ENCODE measurements at places on chromosomes 5 and 9. TPM values are rescaled to one million over a fixed set of nuclear protein-coding genes. Genes with fewer than 3 reads are reported as not detected.

DNA sequence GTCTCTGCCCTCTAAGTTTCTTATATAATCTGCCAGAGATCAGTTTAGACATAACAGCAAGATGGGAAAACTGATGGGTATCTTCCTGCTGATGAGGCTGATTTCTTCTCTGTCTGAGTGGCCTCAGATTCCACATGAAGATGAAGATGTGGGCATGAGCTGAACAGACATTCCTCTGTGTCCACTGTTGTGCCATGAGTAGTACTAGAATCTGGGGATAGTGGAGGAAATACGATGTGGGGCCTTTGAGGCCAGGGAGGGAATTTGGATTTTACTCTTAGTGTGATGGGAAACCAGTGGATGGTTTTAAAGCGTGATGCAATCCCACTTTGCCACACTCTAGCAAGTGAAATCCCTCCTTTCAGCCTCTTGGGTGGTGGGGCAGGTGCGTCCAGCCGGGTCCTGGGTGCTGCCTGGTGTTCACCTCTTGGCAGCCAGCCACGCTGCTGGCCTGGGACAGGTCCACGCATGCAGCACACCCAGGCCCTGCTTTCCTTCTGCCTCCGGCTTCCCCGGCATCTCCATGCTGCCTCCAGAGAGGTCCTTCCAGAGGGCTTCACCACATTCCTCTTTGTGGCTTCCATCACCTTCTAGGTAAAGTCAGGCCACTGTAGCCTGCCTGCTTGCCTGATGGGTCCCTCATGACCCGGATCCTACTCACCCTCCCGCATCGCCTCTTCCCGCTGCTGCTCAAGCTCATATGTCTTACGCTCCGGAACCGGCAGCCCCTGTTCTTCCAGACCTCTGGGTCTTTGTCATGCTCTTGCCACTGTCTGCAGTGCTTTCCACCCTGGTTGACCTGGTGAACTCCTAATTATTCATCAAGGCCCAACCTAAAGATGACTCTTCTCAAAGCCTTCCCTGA, 28.1 kb upstream of the SH3PXD2B start:
- no peak for DNase-seq

- DNase-seq, result no peak
Measured at GRCh38 chr9:19699756-19700155, 89.1 kb downstream of the SLC24A2 start.

- DNase-seq, result no peak
Measured at GRCh38 chr5:174030286-174030685, 15.2 kb upstream of the NSG2 start.

DNA sequence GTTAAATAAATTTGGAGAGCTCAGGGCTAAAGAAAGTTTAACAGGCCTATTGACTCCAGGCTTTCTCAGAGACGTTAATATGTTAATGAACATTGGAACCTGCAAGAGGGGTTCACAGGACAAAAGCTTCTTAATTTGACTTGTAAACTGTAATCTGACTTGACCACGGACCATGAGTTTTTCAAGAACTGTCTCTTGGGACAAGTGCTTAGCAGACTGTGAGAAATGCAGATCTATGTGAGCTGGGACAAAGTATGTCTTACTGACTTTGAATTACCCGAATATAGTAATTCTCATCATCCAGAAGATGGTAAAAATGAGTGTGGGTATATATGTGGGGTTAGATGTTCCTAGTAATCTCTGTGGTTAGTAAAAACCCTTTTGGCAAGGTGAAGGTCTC, 186.6 kb downstream of the ATP10B start:
- DNase-seq, result no peak

DNA sequence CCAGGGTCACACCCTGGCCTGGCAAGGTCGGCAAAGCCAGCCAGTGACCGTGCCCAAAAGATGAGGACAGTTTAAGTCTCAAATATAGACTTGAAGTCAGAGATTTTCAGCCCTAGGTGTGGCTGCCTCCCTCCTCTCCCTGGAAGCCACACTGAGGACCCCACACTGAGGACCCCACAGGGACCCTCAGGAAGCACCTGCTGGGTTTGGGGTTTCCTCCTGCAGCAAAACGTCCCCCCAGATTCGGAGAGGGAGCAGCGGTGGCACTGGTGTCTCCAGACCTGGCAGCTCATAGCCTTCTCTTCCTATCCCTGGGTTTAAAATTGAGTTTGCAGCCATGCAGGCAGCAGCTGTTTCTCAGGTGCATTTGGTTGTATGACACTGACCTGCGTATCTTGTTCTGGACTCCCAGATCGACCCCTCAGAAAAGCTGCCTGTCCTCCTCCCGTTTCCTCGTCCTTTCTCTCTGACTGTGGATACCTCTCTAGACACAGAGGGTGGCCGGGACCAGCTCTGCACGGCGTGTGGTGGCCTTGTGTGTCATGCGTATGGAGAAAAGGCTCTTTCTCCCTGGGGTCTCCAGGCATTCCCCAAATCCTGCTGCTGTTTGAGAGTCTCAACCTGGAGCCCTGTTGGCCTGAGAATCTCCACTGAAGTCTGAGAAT, 36.6 kb downstream of the MRPL36 start:
- no peak for DNase-seq

- no peak for DNase-seq
Measured at GRCh38 chr5:54093861-54094260, 216.5 kb downstream of the ARL15 start.

- DNase-seq, result peak; percentile 52
Measured at GRCh38 chr9:95268681-95269080, 48.8 kb downstream of the FANCC start.

GRCh38 chr5:57696825-57697570, 214.4 kb upstream of the ACTBL2 start:
- no peak for DNase-seq

DNA sequence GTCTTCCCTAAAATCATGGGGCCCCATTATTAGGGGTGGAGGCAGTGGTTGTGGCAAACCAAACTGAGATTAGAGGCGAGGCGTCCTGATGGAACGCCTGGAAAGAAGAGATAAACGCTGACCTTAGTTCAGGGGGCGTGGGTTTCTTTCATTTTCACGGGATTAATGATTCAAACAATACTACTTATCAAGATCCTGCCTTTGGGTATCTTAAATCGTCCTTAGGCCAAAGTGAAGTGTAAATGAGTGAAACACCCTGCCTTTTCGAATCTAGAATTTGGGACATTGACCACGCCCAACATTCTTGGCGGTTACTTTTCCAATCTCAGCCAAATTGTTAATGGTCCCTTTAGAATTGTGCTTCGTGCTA, 1.0 kb upstream of the UBTD2 start:
- DNase-seq, result no peak

DNA sequence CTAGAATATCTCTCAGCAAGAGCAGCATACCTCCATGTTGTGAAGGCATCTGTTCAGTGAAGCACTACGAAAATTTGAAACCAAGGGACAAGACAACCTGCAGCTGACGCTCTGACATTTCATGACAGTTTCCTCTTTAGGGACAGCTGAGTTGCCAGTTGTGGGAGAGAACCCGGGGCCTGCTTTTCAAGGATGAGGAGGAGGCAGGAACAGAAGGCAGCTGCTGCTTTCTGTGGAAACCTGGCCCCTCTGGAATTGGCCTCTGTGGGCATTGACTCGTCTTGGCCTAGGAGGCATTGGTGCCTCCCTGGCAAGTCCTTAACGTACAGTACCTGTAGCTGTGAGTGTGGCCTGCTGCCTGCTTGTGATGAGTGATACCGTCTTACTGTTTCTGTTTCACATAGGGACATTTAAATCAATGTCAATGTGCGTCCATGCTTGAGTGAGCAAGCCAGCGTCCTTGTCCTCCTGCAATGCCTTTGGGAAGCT, 21.6 kb downstream of the SLC46A2 start:
- DNase-seq, result no peak

DNA sequence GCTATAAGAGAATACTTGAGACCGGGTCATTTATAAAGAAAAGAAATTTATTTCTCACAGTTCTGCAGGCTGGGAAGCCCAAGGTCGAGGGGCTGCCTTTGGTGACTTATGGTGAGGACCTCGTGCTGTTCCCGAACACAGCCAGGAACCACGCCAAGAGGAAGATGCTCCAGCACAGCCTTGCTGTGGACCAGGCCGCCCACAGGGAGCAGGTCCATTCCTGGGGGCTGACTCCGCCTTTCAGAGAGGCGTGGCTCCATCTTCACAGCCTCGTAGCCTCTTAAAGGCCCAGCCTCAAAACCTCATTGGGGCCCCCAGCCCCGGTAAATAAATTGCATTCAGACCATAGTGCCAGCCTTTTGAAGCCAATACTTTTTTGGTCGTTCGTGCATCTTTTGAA, 93.5 kb upstream of the CACNA1B start:
- DNase-seq, result no peak

DNA sequence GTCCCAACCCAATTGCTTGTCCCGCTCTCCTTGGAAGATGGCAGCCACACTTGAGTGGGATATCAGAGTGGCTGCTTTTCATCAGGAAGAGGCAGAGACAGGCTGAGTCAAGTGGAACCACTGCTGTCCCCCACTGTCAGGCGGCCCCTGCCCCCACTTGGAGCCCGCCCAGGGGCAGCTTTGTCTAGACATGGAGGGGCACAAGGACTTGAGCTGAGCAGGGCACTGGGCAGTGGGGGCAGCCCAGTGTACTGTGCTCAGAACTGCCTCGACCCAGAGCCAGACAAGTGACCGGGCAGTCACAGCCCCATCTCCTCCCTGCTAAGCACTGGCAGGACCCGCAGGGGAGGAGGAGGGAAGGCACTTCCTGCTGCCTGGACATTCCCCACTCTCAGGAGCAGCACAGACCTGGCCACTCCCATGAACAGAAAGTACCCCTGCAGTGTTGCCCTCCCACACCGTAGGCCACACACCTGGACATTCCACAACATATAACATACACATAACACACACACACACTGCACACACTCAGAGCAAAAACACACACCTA, 91.0 kb downstream of the MRPL36 start:
- no peak for DNase-seq

DNA sequence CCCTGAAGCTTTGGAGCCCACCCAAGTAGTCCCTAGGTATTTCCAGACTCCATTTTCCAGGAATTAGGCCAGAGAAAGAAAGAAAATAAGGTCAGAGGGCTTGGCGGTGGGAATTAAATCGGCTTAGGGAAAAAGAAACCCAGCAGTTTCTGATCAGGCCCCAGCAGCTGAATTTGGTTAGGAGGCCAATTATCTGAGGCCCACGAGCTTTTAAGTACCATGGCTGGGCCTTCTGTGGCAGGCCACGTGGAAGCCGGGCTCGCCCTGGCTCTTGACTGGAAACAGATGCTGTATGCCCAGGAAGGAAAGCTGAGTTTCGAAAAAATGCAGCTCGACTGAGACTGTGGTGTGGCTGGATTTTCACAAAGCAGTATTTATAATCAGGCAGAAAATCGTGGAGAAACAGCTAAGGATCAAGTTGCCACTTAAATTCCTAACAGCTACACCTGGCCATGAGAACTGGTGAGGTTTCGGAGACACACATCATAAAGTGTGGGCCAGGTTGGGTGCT, 75.1 kb upstream of the PANK3 start:
- no peak for DNase-seq

Gene TOR2A
- total RNA-seq, result 3.3 TPM

Gene ARHGEF37
- total RNA-seq, result 10.2 TPM

Gene ZMYND19
- total RNA-seq, result 11.0 TPM

Gene CERCAM
- 50.4 TPM for total RNA-seq

Gene OLFML2A
- 6.6 TPM for total RNA-seq

Gene SLC36A2
- not detected for total RNA-seq

Gene GFPT2
- total RNA-seq, result 10.2 TPM

Gene TLR4
- total RNA-seq, result 2.1 TPM

Gene SLC6A3
- not detected for total RNA-seq

Gene FCHO2
- 21.2 TPM for total RNA-seq

Gene SLC34A1
- not detected for total RNA-seq

Measured in renal cortical epithelial cell (primary cell).